ENCODE measurements at places on chromosomes 16 and 17. TPM values are rescaled to one million over a fixed set of nuclear protein-coding genes. Genes with fewer than 3 reads are reported as not detected.

C1QTNF1 gene
- total RNA-seq, result 0.46 TPM

SEC14L5 gene
- 0.09 TPM for total RNA-seq

SLC47A2 gene
- total RNA-seq, result 0.63 TPM

SNAI3 gene
- total RNA-seq, result 0.71 TPM

AARS1 gene
- 76.0 TPM for total RNA-seq

CD300LB gene
- total RNA-seq, result not detected

PARD6A gene
- total RNA-seq, result 3.9 TPM

RRN3 gene
- total RNA-seq, result 34.1 TPM

CCL1 gene
- total RNA-seq, result not detected

UBN1 gene
- total RNA-seq, result 31.5 TPM

ZDHHC1 gene
- total RNA-seq, result 5.3 TPM

RNF213 gene
- total RNA-seq, result 14.5 TPM

C16orf89 gene
- not detected for total RNA-seq

ADAD2 gene
- total RNA-seq, result not detected

SULT1A4 gene
- total RNA-seq, result 2.3 TPM

CD300A gene
- not detected for total RNA-seq

GPRC5C gene
- total RNA-seq, result 19.5 TPM

EEF2KMT gene
- total RNA-seq, result 15.4 TPM

SPECC1 gene
- 53.6 TPM for total RNA-seq

Measured in airway epithelial cell (primary cell).